ENCODE measurements at places on chromosomes 4 and X.

- peak; percentile 69 for DNase-seq
Measured at GRCh38 chr4:123856689-123857545, 460.3 kb downstream of the SPRY1 start.

DNA sequence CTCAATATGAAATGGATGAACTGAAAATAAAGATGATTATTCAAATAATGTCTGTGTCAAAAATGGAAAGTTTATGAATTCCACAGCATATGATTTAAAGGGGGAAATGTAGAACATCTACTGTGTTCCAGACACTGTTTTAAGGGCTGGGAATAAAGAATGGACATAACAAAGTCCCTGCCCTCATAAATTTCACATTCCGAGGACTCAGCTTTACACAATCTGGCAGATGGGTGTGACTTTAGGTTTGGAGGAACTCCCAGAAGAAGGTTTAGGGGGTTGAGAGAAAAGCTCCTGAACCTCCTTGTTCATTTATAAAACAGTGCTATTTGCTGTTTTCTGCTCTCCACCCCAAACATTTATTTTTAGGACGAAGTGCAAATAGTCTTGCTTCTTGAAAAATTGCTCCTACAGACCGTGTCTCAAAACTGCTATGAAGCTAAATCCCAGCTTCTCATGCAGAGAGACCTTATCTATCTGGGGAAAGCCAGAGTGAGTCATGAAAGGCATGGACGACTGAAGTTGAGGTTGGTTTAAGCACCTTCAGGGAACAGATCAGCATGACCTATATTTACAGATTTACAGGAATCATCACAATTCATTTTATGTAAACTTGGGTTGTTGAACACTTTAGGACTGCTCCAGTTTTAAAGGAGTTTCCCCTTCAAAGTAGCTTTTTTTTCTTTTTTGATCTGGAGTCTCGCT is 184.3 kb downstream of the HS6ST2 start:
- peak; percentile 10 for DNase-seq

DNA sequence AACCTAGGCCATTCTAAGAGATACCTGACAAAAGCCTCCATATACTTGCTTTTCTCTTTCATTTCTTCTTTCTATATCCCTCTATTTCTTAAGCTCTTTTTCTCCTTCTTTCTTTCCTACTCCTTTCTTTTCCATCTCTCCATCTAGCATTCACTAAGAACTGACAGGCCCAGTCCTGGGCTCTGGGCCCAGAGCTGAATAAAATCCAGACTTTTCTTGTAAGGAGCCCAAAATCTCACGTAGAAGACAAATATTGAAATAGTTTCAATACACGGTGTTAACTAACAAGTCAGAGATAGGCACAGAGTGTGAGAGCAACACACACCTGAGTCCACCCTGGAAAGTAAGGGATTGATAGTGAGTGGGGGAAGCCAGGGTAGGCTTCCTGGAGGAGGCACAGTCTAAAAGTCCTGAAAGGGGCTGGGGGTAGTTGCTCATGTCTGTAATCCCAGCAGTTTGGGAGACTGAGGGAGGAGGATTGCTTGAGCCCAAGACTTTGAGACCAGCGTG is 73.2 kb upstream of the EFNB1 start:
- DNase-seq: no peak

GRCh38 chrX:47637546-47638195 is 7.9 kb upstream of the CFP start:
- no peak for DNase-seq

DNA sequence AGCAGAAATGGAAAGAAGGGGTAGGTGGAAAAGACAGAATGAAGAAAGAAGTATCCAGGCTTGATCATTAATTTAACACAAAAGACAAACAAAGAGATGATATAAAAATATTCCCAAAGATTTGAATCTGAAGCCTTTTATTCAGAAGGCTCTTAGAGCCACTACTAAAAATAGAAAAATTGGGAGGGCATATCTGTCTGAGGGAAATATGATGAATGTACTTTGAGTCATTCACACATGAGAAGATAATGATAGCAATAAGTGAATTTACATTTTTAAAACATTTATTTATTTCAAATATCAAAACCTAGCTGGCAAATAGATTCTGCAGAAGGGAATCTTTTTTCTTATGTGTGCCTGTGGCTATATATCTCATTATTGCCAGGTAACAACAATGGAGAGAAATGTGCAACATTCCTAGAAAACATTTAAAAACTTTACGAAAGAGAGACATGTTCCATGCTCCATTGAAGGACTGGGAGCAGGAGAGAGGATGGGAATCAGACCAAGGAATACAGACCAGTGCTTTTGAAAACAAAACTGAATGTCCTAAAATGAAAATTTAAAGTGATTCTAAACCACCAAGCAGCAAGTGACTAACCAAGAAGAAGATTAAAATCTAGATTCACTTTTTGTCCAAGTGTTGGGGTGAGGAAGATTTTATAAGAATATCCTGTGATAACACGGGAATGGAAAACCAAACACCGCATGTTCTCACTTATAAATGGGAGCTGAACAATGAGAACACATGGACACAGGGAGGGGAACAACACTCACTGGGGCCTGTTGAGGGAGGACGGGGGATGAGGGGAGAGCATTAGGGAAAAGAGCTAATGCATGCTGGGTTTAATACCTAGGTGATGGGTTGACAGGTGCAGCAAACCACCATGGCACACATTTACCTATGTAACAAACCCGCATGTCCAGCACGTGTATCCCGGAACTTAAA is 41.2 kb downstream of the ANXA5 start:
- no peak for DNase-seq

DNA sequence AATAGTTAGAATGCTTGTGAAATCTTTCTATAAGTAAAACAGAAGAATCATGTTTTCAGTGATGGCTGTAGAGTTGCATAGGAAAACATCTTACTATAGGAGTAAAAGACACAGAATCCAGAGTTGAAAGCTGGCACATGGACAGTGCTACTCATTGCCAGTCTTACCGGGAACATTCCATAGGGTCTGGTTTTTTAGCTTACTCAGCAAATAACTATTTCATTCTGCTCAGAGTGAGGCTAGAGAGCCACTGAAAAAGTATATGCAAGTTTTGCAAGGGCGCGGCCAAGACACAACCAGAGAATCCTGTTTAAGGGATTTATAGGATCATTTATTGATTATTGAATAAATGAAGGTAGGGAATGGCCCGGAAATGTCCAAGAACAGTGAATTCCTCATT is 60.3 kb downstream of the MTHFD2L start:
- peak; percentile 23 for DNase-seq

GRCh38 chr4:7247946-7248345 is 55.6 kb downstream of the SORCS2 start:
- no peak for DNase-seq

- DNase-seq: no peak
Measured at GRCh38 chrX:31099536-31100090, 27.8 kb upstream of the FTHL17 start.

GRCh38 chr4:122691988-122692387 is 40.5 kb upstream of the BBS12 start:
- DNase-seq: no peak

DNA sequence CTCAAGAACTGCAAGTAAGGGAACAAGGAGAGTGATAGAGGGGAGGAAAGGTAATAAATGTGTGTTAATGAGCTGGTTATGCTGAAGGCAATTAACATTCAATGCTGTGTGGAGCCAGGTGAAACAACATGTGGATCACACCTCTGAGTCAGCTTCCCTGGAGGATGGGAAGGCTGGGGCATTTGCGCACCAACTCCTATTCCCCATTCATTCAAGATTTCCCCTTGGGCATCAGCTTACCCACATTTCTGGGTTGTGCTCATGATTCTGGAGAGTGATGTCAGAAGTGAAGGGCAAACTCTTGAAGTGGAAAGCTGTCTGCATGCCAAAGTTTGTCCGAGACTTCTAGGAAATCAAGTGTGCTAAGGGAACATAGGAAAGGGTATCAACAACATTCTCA is 461.4 kb downstream of the MID1IP1 start:
- DNase-seq: no peak

- DNase-seq: peak; percentile 93
Measured at GRCh38 chr4:122045533-122045932, 93.7 kb upstream of the TRPC3 start.

DNA sequence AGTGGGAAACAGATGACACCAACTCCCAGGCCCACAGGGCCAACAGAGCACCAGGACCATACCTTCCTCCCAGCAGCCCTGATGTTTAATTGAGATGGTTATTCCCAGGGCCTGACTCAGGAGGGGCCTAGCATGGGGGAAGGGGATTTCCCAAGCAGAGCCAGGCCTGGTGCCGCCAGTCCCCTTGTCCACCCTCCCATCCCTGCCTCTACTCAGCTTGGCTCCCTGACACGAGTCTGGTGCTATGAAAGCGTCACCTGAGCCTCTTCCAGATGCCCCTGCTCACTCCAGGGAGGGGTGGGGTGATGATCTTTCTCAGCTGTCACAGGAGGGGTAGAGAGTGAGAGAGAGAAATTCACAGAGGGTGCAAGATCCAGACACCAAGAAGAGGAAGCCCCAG is 72.7 kb downstream of the EFNB1 start:
- DNase-seq: no peak

- no peak for DNase-seq
Measured at GRCh38 chr4:15989424-15989823, 26.4 kb upstream of the FGFBP2 start.

DNA sequence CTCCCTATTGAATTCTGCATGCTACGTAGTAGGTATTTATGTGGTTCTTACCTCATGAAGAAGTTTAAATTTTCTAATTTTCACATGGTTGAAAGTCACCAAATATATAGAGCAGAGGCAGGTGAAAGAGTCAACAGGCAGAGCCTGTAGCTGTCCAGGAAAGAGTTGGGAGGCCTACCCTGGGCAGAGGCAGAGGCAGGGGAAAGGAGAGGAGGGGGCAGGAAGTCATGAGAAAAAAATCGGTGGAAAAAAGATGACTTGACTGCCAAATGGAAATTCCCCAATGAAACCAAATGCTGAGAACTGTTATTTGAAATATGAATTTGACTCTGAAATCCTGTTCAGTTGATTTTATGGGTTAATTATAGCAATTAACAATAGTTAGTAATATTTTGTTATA is 23.1 kb upstream of the GPR34 start:
- no peak for DNase-seq

DNA sequence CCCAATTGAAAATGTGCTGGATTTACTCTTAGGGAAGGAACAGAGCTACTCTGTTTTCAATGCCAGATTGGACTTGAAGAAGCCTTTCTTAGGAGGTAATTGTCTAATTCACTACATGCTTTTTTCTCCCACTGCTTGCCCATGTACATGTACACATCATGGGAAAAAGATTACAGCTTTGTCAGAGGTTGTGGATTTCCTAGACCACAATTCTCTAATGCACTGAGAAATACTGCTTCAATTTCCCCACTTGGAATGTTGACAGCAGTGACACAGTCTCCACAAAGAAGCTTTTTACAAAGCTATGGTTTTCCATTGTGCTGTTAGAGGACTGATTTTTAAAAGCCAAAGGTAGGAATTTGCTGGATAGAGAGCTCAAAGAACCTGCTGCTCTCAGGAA is 19.5 kb downstream of the ZAR1 start:
- no peak for DNase-seq

GRCh38 chrX:97330151-97330550 is 446.4 kb downstream of the RPA4 start:
- DNase-seq: peak; percentile 0

DNA sequence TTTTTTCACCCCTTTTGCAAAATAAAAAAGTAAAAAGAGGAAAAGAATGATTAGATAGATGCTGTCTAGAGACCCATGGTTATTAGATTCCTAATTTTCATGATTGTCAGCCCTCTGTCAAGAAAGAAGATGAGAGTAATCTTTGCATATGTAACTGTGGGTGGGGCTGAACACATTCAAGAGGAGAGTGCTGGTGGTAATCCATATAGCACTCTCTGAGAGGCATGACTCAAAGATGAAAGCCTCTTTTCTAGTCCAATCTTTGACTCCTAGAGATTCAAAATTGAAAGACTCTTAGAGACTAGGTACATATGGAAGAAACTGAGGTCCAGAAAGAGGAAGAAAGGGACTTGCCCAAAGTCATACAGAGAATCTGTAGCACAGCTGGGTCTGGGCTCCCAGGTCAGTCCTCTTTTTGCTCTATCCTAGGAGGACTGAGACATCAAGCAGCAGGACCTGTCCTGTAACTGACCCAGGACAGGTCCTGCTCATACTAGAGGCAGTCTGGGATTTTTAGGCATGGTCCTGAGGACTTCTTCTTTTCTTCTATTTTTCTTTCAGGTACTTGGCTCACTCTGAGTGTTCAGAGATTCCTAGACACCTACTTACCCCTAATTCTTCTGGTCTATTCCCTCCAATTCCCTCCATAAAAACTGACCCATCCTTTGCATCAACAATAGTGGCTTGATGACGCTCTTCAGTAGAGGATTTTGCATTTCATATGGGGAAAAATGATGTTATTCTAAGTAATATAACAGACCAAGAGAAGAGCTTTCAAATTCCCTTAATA is 23.8 kb downstream of the VSIG4 start:
- DNase-seq: no peak

GRCh38 chr4:130545596-130545995 is 1449.6 kb downstream of the C4orf33 start:
- DNase-seq: peak; percentile 28

GRCh38 chr4:117560329-117560728 is 474.0 kb upstream of the NDST3 start:
- peak; percentile 54 for DNase-seq

DNA sequence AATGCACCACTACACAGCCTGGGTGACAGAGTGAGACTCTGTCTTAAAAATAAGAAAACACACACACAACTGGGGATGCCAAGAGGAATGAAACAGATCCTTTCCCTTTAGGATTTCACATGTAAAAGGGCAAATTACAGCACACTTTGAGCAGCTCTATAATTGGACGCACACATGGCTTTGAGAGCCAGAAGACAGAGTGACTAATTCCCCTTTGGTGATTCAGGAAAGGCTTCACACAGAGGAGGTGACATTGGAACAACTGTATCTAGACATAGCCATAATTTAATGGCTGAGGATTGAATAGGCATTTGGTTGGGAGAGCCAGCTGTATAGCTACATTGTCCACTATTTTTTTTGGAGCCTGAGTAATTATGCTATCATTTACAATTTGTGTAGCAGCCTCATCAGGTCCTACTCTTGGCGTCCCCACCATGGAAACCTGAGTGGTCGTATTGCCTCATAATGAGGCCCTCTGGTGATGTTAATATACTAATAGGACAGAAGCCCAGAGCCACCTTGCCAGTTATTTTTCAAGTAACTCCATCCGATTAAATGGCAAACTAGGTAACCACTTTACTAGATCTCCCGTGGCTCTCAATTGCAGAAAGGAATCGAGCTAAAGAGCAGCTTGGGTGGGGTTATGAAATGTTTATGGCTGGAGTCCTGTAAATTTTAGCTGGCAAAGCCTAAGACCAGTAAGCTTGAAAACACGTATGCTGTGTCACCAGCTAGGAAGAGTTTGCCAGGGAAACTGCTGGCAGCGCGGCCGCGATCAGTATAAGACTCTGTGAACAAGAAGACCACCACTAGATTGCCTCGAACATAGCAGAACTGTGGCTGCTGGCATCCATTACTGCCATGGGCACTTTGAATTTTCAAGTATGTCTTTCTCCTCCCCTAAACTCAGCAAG is 8.5 kb upstream of the PPEF1 start:
- DNase-seq: no peak

- DNase-seq: no peak
Measured at GRCh38 chr4:23039818-23040217, 347.1 kb downstream of the GBA3 start.
